ENCODE measurements at places on chromosomes 5 and 9. TPM values are rescaled to one million over a fixed set of nuclear protein-coding genes. Genes with fewer than 3 reads are reported as not detected.

ZNG1C gene
- total RNA-seq: 26.5 TPM

BTNL8 gene
- total RNA-seq: 5.3 TPM

TEX10 gene
- 10.5 TPM for total RNA-seq

DNA sequence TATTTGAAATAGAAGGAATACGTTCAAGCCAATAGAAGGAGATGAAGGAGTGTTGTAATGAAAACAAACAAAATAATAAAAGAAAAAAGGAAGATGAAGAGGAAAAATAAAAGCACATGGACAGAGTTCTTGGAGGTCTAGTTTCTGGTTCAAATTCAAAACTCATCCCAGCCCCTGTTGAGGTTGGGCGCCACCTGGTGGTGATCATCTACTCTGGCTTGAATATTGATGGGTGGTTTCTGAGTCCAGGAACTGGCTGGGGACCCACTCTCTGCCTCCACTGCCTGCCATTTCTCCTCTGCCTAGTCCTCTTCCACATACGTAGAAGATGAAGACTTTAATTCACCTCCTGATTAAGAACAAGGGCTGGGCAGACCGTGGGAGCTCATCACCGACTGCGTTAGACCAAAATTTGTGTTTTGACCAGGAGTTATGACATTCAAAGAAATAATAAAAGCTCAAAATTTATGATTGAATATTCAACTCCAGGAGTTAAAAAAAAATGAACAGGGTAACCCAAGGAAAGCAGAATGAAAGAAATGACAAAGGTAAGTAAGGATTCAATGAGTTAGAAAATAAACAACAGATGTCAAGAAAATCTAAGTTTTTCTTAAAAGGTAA lies 99.0 kb upstream of the SLC1A3 start:
- peak; percentile 80 for DNase-seq

DNA sequence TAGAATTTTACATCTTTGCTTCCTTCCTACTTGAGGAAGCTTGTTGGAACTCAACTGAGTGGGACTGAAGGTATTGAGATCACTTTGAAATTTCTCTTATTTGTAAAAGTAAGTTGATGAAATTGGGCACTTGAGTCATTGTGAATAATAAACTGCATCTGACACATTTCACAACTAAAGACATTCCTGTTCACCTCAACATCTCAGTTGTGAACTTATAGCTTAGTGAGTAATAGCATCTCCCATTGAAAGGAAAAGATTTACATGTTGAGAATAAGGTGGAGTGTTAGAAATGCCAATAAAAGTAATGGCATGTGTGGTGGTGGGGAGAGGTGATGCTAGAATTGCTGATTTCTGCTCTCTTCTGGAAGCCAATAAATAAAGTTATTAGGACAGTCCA lies 145.0 kb downstream of the SLC24A2 start:
- DNase-seq: no peak

FAM120A gene
- total RNA-seq: 114 TPM

DNA sequence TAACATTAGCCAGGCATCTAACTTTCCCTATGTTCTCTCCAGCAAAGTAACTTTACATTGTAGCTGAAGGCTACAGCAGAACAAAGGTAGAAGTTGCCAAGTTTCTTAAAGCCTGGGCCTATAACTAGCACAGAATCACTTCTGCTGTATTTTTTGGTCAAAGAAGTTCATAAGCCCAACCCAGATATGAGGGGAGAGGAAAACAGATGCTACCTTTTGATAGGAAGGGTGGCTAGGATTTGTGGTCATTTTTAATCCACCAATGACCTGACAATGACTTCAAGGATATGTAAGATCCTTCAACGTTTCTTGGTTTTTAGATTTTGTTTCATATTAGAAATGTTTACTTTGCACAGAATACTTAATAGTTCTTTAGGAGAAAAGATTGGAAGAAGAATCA lies 64.2 kb upstream of the RANBP3L start:
- no peak for DNase-seq

- DNase-seq: no peak
Observed at GRCh38 chr5:113043491-113043931, 66.9 kb downstream of the DCP2 start.

DNA sequence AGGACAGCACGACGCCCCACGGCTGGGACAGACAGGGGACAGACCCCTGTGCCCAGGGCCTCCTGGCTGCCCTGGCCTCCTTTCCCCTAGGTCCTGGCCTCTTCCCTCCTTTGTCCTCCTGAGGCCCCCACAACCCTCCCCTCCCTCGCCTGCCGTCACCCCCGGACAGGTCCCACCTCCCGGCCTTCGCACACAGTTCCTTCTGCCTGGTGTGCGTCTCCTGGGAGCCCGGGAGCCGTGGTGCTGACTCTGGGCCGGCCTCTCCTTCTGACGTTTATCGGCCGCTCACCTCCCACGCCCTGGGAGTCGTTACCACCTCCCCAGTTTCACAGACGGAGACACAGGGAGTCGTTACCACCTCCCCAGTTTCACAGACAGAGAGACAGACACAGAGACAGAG lies 25.1 kb upstream of the NOTCH1 start:
- no peak for DNase-seq

DNA sequence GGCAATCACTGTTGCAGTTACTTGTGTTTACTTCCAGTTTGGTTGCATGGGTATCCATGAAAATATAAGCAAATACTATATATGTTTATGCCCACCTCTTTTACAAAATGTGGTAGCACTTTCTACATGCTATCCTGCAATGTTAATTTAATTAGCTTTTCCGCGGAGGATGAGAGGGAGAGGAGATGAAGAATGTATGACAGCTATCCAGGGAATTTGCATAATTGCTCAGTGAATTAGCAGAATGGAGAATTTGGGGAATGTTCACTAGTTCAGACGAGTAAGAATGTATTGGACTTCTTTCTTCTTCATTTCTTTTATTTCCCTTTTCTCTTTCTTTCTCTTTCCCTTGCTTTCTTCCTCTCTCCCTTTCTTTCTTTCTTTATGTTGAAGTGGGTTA lies 140.7 kb upstream of the SLC28A3 start:
- DNase-seq: no peak

GRCh38 chr5:74073257-74073656 lies 447.3 kb downstream of the ARHGEF28 start:
- no peak for DNase-seq

DNA sequence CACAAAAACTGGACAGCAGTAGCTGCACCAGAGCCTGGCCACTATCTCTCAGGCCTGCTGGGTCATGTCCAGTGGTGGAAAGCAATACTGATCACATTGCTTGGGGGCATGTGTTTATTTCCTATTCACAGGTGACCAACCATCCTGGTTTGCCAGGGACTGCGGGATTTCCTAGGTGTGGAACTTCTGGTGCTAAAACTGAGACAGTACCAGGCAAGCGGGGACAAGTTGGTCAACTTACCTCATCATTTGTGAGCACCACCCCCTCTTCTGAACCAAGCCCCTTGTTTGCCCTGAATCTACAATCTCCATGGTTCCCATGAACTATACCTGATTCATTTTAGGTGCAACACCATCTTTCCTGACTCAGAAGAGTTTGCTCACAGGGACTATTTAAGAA lies 81.3 kb downstream of the TNC start:
- DNase-seq: no peak

Measured in lower lobe of right lung (tissue), 2 donors.